ENCODE measurements at places on chromosomes 13 and 19.

DNA sequence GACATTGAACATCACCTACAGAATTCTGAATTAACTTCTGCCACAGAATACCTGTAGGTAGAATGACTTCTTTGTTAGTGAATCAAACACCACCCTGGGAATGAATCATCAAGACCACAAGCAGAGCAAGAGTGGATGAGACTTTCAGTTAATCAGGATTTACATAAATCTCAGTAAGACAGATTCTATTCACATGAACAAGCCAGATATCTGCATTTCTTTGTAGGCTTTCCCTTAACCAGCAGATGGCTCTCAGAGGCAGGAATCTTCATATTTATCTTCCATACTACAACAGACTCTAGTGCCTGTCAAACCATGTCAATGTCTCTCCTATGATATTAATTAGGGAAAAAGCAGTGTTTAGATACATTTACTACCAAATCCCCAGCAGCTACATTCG is 412.1 kb downstream of the KLF12 start:
- no peak overlapping the region for H3K4me3 ChIP-seq
- peaks cover 4% of the 10 kb centered on the region for H3K36me3 ChIP-seq
- no peak for DNase-seq
- H3K27ac ChIP-seq = no peak overlapping the region
- H3K4me1 ChIP-seq = peaks cover 15% of the 10 kb centered on the region

DNA sequence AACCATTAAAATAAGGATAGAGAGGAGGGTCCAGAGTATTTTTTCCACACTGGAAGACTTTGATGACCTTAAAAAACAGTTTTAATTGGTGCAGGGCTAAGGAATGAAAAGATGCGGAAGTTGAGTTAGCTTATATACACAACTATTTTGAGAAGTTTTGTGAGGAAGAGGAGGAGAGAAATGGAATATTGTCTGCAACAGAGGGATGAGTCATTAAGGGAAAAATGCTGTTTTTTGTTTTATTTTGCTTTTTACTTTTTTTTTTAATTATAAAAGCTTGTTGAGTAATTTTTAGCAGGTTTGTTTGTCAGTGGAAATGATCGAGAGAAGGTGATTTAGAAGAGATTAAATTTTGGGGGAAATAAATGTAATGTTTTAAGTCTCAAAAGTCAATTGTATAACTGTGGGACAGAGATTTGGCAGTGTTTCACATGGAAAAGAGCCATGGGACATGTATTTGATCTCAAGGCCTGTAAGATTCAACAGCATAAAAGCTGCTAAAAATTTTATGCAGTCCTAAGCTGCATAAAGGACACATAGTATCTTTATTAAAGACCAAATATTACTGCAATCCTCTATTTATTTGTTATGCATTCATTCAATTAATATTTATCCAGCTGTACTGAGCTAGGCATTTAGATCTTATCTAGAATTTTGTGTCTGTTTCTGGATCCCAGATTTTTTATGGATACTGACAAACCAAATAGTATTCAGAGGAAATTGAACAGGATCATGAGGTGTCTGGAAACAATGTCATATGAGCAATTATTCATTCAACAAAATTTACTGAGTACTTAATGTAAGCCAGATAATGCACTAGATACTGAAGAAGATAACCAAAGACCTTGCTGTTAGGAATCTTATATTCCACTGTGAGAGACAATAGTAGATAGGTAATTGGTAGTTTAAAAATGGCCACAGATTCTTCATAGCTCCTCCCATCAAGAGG is 72.7 kb downstream of the DNAJC15 start:
- DNase-seq = no peak
- H3K27me3 ChIP-seq = no peaks in the 10 kb centered on the region
- H3K4me1 ChIP-seq = no peaks in the 10 kb centered on the region
- H3K36me3 ChIP-seq = no peaks in the 10 kb centered on the region

DNA sequence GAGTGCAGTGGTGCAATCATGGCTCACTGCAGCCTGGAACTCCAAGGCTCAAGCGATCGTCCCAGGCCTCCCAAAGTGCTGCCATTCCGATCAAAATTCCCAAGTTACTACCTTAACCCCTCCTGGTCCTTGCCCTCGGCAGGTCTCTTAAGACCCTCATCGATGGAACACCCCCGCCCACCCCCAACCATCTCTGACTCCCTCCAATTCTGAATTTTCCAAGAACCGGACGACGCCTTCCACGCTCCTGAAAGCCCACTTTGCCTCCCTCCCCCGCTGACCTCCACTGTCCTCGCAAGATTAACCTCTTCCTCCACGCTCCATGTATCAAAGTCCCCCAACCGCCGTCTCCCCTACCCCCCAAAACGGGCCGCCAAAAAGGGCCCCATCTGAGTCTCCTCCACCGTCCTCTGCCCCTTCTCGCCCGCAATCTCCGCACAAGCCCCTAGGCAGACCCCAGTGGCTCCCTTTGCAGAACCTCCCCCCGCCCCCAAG is 539 bp downstream of the DAPK3 start:
- peak overlapping the region; percentile 95 for H3K4me3 ChIP-seq
- peaks cover 34% of the 10 kb centered on the region for H3K4me1 ChIP-seq
- H3K36me3 ChIP-seq = peaks cover 31% of the 10 kb centered on the region
- H3K27me3 ChIP-seq = no peaks in the 10 kb centered on the region

DNA sequence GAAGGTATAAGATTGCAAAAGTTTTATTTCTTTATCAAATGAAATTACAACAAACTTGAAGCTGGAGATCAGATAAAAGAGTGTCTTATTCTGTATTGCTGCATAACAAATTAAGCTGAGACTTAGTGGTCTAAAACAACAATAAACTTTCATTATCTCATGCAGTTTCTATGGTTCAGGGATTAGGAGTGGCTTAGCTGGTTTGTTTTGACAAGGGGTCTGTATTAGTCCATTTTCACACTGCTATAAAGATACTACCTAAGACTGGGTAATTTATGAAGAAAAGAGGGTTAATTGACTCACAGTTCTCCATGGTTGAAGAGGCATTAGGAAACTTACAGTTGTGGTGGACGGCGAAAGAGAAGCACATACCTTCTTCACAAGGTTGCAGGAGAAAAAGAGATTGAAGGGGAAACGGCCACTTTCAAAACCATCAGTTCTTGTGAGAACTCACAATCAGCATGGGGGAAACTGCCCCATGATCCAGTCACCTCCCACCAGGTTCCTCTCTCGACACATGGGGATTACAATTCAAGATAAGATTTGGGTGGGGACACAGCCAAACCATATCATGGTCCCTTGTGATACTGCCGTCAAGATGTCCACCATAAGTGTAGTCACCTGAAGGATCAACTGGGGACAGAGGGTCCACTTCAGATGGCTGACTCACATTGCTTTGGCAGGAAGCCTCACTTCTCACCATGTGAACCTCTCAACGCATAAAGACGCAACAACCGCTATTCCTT is 97.8 kb downstream of the RNF17 start:
- no peaks in the 10 kb centered on the region for H3K4me1 ChIP-seq
- DNase-seq = no peak
- no peak overlapping the region for H3K4me3 ChIP-seq
- H3K36me3 ChIP-seq = no peaks in the 10 kb centered on the region

- DNase-seq = no peak
- H3K36me3 ChIP-seq = no peaks in the 10 kb centered on the region
- H3K27ac ChIP-seq = no peak overlapping the region
- H3K4me1 ChIP-seq = peaks cover 25% of the 10 kb centered on the region
Measured at GRCh38 chr13:40376296-40376849, 290.1 kb downstream of the FOXO1 start.

- H3K4me3 ChIP-seq = peak overlapping the region; percentile 98
- DNase-seq = no peak
- H3K4me1 ChIP-seq = peaks cover 62% of the 10 kb centered on the region
Measured at GRCh38 chr19:2270423-2271233, 11.3 kb downstream of the PEAK3 start.

DNA sequence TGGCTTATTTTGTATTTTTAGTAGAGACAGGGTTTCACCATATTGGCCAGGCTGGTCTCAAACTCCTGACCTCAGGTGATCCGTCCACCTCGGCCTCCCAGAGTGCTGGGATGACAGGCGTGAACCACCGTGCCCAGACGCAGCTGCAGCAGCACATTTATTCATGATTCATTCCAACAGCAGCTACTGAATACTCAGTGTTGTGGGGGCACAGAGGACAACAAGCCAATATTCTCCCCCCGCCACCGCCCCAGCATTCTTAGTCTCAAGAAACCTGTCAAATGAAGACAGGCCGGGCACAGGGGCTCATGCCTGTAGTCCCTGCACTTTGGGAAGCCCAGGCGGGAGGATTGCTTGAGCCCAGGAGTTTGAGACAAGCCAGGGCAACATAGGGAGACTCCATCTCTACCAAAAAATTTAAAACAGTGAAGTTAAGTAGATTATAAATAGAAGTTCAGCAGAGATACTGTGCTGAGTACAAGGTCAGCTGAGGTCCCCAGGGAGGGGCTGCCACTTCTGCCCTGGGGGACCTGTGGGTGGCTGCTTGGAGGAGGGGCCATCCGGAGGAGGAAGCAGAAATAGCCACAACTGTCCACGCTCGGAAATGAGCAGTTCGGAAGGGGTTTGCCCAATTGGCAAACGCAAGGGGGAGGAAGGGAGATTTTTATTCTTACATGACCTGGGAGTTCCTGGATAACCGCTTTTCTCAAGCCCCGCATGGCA is 4.3 kb downstream of the DOT1L start:
- H3K4me3 ChIP-seq = no peak overlapping the region
- peaks cover 72% of the 10 kb centered on the region for H3K4me1 ChIP-seq
- H3K27ac ChIP-seq = peak overlapping the region; percentile 55
- H3K27me3 ChIP-seq = no peaks in the 10 kb centered on the region
- H3K36me3 ChIP-seq = peaks cover 4% of the 10 kb centered on the region

DNA sequence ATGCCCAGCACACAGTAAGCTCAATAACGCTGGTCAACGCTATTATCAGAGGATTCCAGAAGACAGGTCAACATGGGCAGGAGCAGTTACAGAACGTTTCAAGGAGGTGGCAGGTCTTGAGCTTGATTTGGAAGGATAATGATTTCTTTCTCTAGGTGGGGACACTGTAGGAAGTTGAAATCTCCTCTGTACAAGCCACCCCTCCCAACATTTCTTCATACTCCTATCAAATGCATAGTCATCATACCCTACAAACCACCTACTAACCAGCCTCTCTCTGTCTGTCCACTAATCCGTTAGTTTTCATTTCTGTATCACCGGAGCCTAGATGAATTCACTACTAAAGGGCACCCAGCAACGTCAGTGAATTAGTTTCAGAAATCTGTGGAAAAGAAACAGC is 1.3 kb downstream of the ATP7B start:
- H3K27ac ChIP-seq = no peak overlapping the region
- H3K36me3 ChIP-seq = no peaks in the 10 kb centered on the region
- peaks cover 9% of the 10 kb centered on the region for H3K4me1 ChIP-seq
- DNase-seq = no peak

GRCh38 chr19:29841559-29842367 is 30.0 kb downstream of the CCNE1 start:
- H3K36me3 ChIP-seq = no peaks in the 10 kb centered on the region
- H3K27ac ChIP-seq = no peak overlapping the region
- no peaks in the 10 kb centered on the region for H3K27me3 ChIP-seq

- H3K36me3 ChIP-seq = no peaks in the 10 kb centered on the region
- H3K4me1 ChIP-seq = no peaks in the 10 kb centered on the region
- DNase-seq = no peak
- H3K27me3 ChIP-seq = no peaks in the 10 kb centered on the region
Measured at GRCh38 chr13:58978331-58978730, 1185.4 kb downstream of the DIAPH3 start.

DNA sequence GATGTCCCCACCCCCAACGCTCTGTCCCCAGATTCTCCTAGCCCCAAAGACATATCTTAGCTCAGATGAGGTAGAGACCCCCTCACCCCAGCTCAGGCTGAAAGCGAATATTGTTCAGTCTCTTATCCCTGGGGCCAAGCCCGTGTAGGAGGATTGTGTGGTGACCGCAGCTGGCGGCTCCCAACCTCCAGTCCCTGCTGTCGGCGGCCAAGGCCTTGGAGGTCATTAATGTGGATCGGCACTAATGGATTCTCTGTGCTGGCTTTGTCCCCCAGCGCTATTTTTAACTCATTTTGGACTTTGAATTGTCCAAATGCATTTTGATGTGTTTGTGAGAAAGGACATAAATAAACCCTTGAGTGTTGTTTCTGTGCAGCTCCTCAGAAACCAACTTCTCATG is 124.2 kb downstream of the UQCRFS1 start:
- no peak for DNase-seq
- no peaks in the 10 kb centered on the region for H3K36me3 ChIP-seq
- peaks cover 4% of the 10 kb centered on the region for H3K27me3 ChIP-seq

DNA sequence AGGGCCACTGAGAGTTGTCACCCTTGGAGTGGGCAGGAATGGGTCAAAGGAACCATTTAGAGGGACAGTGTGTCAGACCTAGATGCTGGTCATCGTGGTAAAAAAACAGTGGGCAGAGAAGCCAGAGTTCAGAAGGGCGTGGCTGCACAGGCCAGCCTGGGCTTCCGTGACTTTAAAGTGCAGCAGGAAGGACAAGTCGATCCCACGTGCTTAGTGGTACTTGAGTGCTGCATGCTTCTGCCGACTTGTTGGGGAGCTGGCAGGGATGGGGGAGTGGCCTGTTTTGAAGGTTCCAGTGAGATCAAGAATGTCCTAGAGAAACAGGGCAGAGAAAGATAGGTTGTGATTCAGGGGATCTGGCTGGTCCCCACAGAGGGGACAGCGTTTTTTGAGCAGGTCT is 17.0 kb downstream of the LYL1 start:
- H3K27me3 ChIP-seq = no peaks in the 10 kb centered on the region
- no peak for DNase-seq

GRCh38 chr19:32808236-32808635 is 61.3 kb downstream of the SLC7A9 start:
- H3K27ac ChIP-seq = no peak overlapping the region
- H3K27me3 ChIP-seq = no peaks in the 10 kb centered on the region
- H3K4me1 ChIP-seq = peaks cover 9% of the 10 kb centered on the region
- no peak for DNase-seq
- no peaks in the 10 kb centered on the region for H3K36me3 ChIP-seq

DNA sequence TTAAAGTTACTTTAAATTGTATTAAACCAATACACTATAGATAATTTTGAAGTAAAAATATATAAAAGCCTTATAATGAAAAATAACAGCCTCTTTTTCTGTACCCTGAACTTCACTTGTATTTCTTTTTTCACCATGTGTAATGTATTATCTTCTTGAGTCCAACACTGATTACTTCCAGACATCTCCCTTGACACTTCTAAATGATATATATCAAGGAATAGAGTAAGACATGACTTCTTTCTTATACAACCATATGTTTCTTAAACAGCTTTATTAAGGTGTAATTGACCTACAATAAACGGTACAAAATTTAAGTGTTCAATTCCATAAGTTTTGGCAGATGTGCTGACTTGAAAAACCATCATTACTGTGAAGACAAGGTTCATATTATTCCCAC is 531.9 kb downstream of the OLFM4 start:
- no peaks in the 10 kb centered on the region for H3K27me3 ChIP-seq
- no peaks in the 10 kb centered on the region for H3K36me3 ChIP-seq
- no peak overlapping the region for H3K27ac ChIP-seq
- DNase-seq = no peak
- no peak overlapping the region for H3K4me3 ChIP-seq
- H3K4me1 ChIP-seq = no peaks in the 10 kb centered on the region

- peaks cover 42% of the 10 kb centered on the region for H3K4me1 ChIP-seq
- no peak within 1 kb of the TSS for H3K27ac ChIP-seq
- H3K4me3 ChIP-seq = no peak within 1 kb of the TSS
- peaks cover 61% of the 10 kb centered on the region for H3K27me3 ChIP-seq
Measured at GRCh38 chr19:1449467-1450442, at the start of gene APC2. Gene APC2, plus strand, starts transcription at chr19:1450121. Its CDS starts 2,881 bp downstream, at chr19:1453002.

All from CD4-positive, alpha-beta T cell (primary cell).